Fibroblast of skin of scalp (primary cell): ENCODE measurements at places on chromosomes 7 and 10.

DNA sequence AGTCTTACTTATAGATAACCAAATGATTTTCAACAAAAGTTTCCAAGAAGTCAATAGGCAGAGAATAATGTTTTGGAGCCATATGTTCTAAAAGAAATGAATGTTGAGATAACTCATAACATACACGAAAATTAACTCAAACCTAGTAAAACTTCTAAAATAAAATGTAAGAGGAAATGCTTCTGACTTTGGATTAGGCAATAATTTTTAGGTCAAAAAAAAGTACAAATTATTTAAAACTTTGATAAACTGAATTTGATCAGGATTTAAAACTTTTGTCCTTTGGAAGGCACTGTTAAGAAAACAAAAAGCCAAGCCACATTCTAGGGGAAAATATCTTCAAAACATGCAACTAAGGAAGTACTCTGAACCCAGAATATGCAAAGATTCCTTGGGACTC, 148.2 kb upstream of the GPR22 start:
- DNase-seq = no peak

DNA sequence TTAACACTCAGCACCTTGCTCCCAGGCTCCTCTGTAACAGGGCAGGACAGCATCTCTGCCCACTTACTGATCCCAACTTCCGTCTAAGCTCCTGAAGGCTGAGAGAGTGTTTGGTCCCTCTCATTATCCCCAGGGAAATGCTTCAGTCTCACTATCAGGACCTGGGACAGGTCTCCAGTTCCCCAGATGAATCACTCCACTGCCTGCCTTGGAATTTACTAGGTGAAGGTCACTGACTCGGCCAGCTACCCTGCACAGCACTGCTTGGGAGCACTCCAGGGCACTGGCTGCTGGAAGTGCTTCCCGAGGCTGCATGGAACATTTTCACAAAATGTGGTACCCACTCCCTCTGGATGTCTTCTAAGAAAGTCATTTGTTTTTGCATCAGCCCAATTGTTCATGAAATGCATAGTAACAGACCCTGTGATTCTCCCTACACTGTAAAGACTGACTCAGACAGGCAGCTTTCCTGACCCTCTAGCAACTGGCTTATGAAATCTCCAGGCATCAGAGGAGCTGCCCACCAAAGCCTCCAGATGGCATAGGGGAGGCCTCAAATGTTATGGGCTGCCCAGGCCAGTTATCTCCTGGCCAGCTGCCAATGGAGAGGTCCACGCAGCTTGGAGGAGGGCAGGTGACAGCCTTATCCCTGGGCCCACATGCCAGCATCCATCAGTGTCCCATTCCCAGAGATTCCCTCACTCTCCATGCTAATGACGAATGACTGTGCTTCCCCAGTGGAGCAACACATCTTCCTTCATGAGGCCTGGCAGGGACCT, 89.1 kb downstream of the GFRA1 start:
- DNase-seq = peak; percentile 44

DNA sequence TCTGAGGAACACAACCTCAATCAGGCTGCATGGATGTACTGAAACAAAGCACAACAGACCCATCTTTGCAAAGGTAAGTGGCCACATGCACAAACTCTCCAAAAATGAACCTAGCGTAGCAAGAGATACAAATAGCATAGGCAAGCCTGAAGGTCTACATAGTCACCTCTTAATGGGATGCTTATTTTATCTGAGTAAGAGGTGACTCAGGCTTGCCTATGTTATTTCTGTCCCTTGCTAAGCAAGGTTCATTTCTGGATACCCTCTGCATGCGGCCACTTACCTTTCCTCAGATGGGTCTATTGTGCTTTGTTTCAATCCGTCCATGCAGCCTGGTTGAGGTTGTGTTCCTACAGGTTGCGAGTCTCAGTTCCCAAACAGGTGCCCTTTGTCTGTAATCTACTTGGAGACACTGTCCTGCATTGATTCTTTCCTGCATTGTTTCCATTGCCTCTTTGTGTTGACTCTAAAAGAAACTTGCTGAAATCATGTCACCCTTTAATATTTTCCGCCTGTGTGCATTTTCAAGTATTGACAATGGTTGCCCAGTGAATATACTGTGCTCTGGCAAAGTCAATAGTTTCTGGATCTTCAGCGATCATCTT, 291.8 kb upstream of the LYZL1 start:
- no peak for DNase-seq

GRCh38 chr10:78985973-78986818, 82.6 kb upstream of the ZMIZ1 start:
- DNase-seq = peak; percentile 81

DNA sequence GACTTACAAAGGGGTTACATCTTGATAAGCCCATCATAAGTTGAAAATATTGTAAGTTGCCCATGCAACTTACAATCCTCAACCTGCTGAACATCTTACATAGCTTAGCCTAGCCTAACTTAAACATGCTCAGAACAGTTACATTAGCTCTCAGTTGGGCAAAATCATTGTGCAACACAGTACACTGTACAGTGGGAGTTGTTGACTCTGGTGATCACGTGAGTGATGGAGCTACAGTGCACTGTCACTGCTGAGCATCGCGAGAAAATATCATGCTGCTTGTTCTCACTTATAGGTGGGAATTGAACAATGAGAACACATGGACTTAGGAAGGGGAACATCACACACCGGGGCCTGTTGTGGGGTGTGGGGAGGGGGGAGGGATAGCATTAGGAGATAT, 214.9 kb upstream of the ZMIZ1 start:
- no peak for DNase-seq

GRCh38 chr10:100776671-100777070, 31.3 kb downstream of the PAX2 start:
- DNase-seq = no peak

DNA sequence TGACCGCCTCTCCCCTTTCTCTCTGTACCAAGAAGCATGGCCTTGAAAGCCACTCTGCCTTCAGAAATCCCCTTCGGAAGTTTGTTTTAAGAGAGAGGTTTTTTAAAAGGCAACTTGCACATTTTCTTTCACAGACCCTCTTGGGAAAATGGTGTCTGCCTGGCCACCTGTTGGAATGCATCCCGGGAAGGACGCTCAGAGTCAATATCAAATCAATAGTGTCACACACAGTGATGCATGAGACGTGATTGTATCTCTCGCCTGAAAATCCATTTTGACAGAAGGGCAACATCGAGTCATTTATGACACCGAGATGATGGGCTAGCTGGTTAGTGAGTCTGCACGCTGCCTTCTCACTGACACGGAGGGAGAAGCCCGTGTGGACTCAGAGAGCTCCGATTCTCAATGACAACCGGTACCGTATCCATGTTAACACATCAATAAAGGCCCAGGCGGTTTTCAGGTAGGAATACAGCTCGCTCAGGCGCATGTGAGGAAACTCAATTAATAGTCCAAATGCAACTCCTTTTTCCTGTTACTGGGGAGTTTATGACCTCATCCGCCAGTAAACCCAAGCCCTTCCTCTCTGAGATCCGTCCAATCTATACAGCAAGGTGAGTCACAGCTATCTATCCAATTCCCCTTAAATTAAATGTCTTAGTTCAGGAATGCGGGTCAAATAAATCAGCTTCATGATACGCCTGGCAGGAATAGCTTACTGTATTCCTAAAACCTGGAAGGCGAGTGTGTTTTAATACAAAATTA, 621.5 kb upstream of the MKI67 start:
- no peak for DNase-seq
